ENCODE measurements at places on chromosomes 2 and 18.

DNA sequence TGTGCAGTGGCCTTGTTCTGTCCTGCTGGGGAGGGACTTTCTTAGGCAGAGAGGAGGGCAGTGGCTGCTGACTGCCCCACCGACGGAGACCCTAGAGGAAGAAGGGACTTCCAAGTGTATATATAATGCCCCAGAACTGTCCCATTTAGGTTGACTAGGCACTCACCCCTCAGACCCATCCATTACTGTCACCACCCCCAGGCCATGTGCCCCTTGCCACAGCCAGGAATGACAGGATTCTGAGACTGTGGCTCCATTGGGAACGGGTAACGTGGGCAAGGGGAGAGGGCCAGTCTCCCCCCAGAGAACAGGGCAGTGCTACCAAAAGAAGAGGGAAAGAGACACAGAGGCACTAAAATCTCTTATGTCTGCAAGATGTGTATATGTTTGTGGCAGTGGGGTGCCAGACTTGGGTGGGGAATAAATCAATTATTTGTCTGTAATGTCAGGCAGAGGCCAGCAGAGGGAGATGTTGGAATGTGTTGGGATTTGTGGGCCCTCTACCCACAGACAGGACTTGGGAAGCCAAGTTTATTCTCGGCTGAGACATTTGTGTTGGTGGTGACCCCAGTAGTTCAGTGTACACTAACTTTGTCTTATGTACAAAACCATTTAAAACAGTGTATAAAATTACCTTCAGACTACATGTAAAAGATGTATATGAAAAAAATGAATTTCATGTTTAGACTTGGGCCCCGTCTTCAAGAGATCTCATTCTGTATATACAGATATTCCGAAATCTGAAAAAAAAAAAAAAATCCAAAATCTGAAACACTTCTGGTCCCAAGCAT is 24.0 kb upstream of the TMEM37 start:
- DNase-seq, result peak; percentile 33

- no peak for DNase-seq
Observed at GRCh38 chr2:237747189-237747588, 51.4 kb upstream of the RBM44 start.

GRCh38 chr2:114122930-114123329 is 233.0 kb downstream of the ACTR3 start:
- no peak for DNase-seq

GRCh38 chr2:103288696-103289095 is 526.9 kb downstream of the TMEM182 start:
- DNase-seq, result no peak

- no peak for DNase-seq
Observed at GRCh38 chr18:45127405-45127804, 446.7 kb downstream of the SETBP1 start.

- no peak for DNase-seq
Observed at GRCh38 chr2:183035954-183036669, 2.1 kb downstream of the NCKAP1 start.

DNA sequence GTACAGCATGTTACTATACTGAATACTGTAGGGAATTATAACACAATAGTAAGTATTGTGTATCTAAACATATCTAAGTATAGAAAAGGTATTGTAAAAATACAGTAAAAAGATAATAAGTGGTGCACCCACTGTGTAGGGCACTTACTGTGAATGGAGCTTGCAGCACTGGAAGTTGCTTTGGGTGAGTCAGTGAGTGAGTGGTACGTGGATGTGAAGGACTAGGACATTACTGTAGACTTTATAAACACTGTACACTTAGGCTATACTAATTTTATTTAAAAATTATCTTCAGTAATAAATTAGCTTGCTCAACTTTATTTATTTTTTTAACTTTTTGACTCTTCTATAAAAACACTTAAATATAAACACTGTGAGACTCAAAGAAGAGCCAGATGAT is 82.6 kb downstream of the MTA3 start:
- DNase-seq, result no peak

GRCh38 chr18:77162580-77162979 is 30.0 kb upstream of the MBP start:
- DNase-seq, result no peak

GRCh38 chr2:74619651-74620297 is 28.4 kb downstream of the M1AP start:
- DNase-seq, result no peak

- no peak for DNase-seq
Observed at GRCh38 chr2:204749319-204749718, 204.0 kb downstream of the PARD3B start.
